ENCODE measurements at places on chromosomes 2 and 18. TPM values are rescaled to one million over a fixed set of nuclear protein-coding genes. Genes with fewer than 3 reads are reported as not detected.
A peak's percentile ranks its signal among the peaks of the same experiment; 100 is the strongest.

PARD6G gene
- 11.3 TPM for total RNA-seq

TMEM169 gene
- 18.6 TPM for total RNA-seq

ATP6V1C2 gene
- 1.5 TPM for total RNA-seq

EIPR1 gene
- 32.0 TPM for total RNA-seq

COPS7B gene
- total RNA-seq: 25.0 TPM

- DNase-seq: no peak
These were observed 222.1 kb downstream of the ETAA1 start for GRCh38 chr2:67619204-67619603.

GRCh38 chr2:109433926-109434325, 179.8 kb downstream of the SEPTIN10 start:
- no peak for DNase-seq

DNA sequence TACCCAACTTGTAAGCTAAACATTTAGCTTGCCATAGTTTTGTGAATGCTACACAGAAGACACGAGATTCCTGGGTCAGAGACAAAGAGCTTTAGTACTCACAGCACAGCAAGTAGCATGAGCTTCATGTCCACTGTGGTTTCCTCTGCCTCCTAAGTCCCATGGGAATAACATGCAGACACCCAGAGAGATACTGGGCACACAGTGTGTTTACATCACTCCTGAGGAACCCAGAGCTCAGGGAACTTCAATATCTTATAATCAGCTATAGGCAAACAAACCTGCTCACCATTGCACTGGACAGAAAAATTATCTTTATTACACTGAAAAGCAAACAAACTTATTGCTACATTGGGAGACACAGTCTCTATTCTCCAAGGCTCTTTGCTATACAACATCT, 14.5 kb upstream of the NCK2 start:
- DNase-seq: no peak

DNA sequence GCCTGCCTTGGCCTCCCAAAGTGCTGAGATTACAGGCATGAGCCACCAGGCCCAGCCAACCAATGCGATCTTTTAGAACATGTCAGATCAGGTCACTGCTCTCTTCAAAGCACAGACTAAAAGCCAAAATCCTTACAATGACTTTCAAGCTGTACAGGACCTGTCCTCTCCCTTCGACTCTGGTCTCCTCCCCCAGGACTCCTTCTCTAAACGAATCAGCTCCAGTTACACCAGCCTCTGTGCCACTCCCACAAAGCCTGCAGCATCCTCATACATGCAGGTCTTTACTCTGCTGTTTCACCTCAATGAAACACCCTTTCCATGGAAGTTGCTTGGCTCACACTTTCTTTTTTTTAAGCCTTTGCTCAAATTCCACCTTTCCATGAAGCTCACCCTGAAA, 436.0 kb downstream of the METTL4 start:
- DNase-seq: no peak

- no peak for DNase-seq
These were observed 243.9 kb downstream of the TRIB2 start for GRCh38 chr2:12960671-12961070.

DNA sequence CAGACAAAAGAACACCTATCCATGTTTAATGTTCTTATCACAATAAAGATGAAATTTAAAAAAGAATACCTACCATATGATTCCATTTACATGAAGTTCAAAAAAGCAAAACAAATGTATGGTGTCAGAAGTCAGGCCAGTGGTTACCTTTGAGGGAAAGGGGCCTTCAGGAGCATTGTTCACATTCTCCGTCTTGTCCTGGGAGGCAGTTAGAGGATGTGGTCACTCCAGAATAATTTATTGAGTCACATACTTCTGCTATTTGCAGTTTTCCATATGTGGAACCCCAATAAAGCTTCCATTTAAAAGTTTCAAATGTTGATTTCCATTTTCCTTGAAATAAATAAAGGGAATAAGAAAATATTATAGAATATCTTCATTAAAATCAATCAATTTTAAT, 41.6 kb upstream of the POU3F3 start:
- DNase-seq: no peak

- peak; percentile 70 for DNase-seq
These were observed 13.1 kb downstream of the METAP1D start for GRCh38 chr2:172012677-172013391.

DNA sequence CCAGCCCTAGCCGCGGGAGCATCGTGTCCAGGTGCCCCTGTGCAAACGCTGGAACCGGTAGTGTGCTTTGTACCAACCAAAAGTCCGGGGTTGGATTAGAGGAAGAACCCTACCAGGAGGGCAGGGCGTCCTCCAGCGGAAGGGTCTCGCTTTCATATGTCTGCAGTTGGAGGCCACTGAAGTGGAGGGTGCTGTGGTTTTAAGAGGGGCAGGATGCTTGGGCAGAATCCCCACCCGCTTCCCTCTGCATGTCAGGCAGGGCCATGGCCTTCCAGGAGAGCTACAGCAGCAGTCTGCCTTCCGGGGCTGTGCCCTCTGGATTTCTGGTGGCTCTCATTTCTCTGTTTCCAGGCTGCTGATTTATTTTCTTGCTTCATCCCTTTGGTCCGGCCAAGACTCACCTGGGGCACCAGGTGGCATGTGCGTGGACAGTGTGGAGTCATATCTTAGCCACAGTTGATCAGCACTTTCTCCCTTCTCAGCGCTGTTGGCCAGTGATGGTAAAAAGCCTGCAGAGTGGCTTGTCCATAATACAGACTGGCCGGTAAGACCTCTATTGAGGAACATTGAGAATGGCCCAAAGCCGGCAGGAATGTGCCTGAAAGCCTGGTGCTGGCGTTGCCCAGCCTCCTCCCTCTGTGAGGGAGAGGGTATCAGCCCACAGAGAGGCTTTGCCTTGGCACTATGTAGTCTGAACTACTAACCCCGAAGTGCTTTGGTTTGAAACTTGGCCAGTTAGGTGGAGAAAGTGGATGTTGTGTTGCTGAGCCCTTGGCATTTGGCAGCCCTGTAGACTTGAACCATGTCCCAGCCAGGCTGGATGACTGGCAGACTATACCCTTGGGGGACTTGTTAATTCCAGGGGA, 1.8 kb downstream of the AGAP1 start:
- peak; percentile 35 for DNase-seq
